Forelimb muscle (tissue), 1 donor: ENCODE measurements at places on chromosomes 6 and 20. TPM values are rescaled to one million over a fixed set of nuclear protein-coding genes. Genes with fewer than 3 reads are reported as not detected.
A peak's percentile ranks its signal among the peaks of the same experiment; 100 is the strongest.

Gene STMND1
- polyA plus RNA-seq, result 0.34 TPM

Gene ELOVL4
- 2.3 TPM for polyA plus RNA-seq

Gene CNPY3
- polyA plus RNA-seq, result 23.6 TPM

Gene TP53TG5
- polyA plus RNA-seq, result 0.68 TPM

DNA sequence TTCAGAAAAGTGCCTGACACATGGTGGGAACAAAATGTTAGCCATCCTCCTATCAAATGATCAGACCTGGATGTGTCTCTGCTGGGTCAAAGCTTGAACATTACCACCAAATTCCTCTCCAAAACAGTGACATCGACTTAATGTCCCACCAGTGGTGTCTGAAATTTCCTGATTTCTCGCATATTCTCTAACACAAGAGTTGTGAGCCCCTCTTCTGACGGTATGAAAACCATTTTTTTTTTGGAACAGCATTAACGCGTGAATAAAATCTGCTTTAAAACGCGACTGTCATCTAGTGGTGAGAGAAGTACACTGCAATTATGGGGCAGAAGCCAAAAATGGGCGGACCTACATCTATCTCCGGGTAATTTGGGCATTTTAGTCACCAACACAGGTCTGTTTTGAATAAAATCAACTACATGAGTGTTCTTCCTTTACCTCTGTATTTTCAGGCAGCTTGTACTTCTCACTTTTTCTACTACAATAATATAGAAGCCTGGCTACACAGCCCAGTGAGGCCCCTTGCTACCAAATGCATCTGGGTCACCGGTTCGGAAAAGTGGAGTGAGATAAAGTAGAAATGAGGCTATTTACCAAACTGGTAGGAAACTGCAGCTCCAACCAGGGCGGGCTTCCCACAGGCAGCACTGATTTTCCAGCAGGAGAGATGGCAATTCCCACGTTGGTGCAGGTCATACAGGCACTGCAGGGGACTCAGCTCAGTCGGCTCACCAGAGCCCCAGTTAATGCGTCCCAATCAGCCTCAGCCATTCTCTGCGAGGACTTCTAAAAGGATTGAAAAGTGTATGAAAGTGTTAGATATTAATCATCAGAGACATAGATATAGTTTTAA, 27.4 kb downstream of the MGME1 start:
- peak; percentile 53 for DNase-seq

- DNase-seq, result no peak
Measured at GRCh38 chr6:52074155-52074554, 13.3 kb downstream of the PKHD1 start.

- no peak for DNase-seq
Measured at GRCh38 chr6:45513843-45514242, 136.1 kb upstream of the SUPT3H start.

DNA sequence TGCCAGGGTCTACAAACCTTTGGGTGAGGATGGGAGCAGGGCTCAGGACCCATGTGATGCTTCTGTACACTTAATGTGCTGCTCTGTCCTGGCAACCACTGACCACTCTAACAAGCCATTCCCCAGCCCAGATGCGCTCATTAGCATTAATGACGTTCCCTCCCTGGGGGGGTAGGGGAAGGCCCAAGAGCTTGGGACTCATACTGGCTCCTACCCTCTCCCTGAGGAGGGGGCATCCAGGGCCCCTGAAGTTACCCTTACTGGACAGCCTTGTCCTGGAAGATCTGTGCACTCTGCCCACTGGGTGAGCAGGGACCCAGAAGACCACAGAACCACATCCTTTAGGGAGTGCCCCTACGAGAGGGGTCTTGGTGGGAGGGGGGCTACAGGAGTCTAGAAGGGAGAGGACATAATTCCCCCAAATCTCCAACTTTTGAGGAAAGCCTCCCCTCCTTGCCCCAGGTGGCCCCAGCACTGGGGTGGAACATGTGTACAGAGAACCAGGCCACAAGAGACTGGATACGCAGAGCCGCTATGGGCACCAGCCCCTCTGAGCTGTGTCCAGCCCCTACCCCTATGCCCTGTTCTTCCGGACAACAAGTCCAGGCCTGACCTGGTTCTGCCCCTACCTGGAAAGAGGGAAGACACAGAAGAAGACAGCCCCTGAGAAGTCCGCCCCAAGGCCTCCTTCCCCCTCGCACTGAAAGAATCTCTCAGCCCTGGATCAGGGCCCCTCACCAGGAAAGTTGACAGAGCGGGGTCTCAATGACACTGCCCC, 1.4 kb downstream of the TEAD3 start:
- DNase-seq, result no peak

- no peak for DNase-seq
Measured at GRCh38 chr6:75268121-75268987, 16.2 kb downstream of the TMEM30A start.

GRCh38 chr6:22353101-22353500, 56.3 kb upstream of the PRL start:
- no peak for DNase-seq
